ENCODE measurements at places on chromosomes 6 and 20. TPM values are rescaled to one million over a fixed set of nuclear protein-coding genes. Genes with fewer than 3 reads are reported as not detected.

The VNN1 gene
- 0.62 TPM for total RNA-seq

The SPEF1 gene
- not detected for total RNA-seq

The PI3 gene
- 262 TPM for total RNA-seq

- DNase-seq: no peak
Observed at GRCh38 chr6:113626475-113626874, 230.7 kb upstream of the MARCKS start.

DNA sequence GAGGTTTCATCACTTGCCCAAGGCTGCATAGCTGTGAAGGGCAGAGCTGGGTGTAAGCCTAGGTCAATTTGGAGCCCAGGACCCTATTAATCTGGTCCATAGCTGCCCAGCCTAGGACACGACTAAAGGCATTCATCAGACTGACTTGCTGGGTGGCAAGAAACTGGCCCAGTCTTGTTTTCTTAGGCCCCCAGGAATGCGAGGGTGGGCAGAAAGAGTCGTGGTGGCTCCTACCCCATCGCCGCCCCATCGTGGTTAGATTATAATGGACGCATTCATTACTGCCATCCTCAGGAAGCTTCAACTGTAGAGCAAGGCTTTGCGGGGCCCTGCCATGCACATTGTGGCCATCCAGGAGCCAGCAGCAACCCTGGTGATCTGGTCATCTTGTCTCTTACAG, 16.1 kb downstream of the DYNLRB1 start:
- DNase-seq: no peak

DNA sequence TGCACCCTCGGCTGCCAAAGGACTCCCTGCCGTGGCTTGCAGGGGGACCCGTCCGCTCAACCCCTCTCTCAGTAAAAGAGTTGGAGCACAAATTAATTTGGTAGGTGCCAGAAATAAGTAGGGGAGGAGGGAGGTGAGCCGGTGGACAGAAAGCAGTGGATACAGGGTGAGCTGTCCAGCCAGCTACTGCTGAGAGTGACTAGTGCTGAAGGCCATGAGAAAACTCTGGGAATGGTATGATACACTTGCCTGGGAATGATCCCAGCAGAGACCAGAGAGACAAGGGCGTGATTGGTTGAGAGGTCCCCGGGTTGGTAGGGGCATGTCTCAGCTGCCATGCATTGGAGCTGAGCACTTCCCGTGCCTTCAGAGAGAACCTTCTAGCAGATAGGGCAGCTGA, 15.7 kb downstream of the FOXQ1 start:
- DNase-seq: no peak

DNA sequence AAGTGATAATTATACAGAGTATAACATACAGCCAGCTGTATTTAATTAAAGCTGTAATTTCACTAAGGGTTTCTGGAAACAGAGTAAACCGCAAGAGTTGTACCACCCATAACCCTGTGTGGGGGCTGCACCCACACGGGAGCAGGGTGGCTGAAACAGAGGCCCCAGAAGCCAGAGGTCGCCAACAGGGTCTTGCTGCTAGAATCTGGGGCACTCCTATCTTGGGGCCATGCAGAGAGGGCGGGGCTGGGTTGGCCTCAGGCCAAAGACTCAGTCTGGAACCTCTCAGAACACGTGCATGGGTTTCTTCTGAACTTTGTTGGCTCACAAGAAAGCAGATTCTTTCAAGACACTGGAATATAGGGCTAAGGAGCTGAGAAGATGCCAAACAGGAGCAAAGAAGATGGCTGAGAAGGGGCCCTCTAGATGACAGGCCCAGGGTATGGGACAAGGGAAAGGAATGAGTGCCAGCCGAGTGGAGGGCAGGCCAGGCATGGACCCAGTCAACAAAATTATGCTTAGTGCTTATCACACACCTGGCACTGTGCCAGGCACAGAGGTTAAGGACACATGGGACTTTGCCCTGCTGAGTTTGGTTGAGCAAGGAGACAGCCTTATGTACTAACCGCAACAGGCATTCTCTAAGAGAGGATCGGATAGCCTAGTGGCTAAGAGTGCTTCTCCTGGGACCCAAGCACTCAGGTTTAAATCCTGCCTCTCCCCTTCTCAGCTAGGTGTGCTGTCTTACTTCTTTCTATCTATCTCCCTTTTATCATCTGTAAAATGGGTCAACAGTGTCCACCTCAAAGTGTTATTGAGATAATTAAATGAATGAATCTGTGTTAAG, 96.6 kb upstream of the FOXP4 start:
- peak; percentile 89 for DNase-seq
